ENCODE measurements at places on chromosomes 7 and 10.

DNA sequence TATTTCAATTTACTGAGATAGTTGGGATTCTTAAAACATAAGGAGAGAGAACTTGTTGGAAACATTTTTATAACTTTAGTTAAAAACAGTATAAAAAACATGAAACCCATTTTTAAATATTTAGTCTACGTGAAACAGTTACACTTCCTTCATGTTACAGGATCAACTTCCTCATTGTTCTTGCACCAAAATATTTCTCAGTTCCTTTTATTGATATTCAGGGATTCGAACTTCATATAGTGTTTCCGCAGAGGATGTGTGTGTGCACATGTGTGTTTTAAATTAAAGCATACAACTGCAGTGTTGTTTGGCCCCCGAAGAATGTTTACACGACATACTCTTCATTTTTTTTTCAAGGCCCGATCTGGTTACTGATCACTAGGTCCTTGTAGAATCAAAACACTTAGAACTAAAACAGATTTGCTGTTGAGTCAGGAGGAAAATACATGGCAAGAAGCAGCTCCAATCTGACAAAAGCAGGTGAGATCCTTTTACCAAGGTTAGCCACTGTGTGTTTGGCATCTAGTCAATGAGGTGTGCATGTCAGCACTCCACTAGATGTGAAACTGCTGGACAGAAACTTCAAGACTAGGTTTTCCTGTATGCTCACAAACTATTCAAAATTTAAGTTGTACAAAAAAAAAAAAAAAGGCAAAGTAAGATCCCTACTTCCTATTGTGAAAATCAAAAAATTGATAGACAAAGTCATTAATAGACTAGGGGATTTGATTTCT lies 60.4 kb downstream of the INSYN2A start:
- DNase-seq = no peak

GRCh38 chr10:78948621-78949030 lies 120.1 kb upstream of the ZMIZ1 start:
- no peak for DNase-seq

GRCh38 chr10:14022954-14023672 lies 307.6 kb downstream of the FRMD4A start:
- peak; percentile 25 for DNase-seq

GRCh38 chr7:30971840-30972563 lies 8.2 kb downstream of the GHRHR start:
- DNase-seq = no peak

DNA sequence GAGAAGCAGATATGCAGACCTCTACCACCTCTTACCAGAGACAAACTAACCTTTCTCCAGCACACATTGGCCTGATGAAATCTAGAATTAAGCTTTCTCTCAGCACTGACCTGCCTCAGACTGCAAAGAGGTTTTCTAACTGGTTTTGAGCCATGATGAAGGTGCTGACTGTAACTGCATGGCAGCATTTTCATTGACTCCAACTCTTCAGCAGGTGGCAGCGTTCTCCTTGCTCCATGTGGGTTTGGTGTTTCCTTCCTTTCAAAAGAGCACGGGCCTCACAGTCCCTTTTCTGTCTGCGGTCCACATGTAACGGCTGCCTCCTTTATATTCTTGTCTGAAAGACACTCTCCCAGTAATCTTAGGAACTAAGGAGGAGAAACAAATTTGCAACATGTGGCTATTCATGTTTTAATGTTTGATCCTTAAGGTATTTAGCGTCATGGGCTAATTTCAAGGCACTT lies 12.6 kb downstream of the KLLN start:
- peak; percentile 79 for DNase-seq
